Adrenal gland (tissue), 19 donors: ENCODE measurements at places on chromosomes 5 and 9. TPM values are rescaled to one million over a fixed set of nuclear protein-coding genes. Genes with fewer than 3 reads are reported as not detected.

LCN2 gene
- polyA plus RNA-seq: 1.9 TPM

GHR gene
- 6.4 TPM for polyA plus RNA-seq

FGF10 gene
- polyA plus RNA-seq: 1.4 TPM

MRPS27 gene
- 92.8 TPM for polyA plus RNA-seq

PCDHGA6 gene
- 0.57 TPM for polyA plus RNA-seq

PCDHA1 gene
- 0.07 TPM for polyA plus RNA-seq

MAMDC2 gene
- polyA plus RNA-seq: 3.0 TPM

CD72 gene
- polyA plus RNA-seq: 7.4 TPM

PCDHGB5 gene
- 1.2 TPM for polyA plus RNA-seq

SLC6A7 gene
- not detected for polyA plus RNA-seq

EDIL3 gene
- polyA plus RNA-seq: 8.7 TPM

PCDHB2 gene
- polyA plus RNA-seq: 0.44 TPM

F2RL2 gene
- polyA plus RNA-seq: 0.46 TPM

IFNA2 gene
- not detected for polyA plus RNA-seq

PCDHGB4 gene
- 2.2 TPM for polyA plus RNA-seq

SLC6A18 gene
- polyA plus RNA-seq: not detected
